Mesenteric fat pad (tissue), 1 donor: ENCODE measurements at places on chromosomes 3 and 15. TPM values are rescaled to one million over a fixed set of nuclear protein-coding genes. Genes with fewer than 3 reads are reported as not detected.

Gene GNAT1
- total RNA-seq, result not detected

Gene GOLGA6L7
- not detected for total RNA-seq

Gene LRRC31
- total RNA-seq, result not detected

Gene CFAP100
- not detected for total RNA-seq

Gene U2SURP
- total RNA-seq, result 68.2 TPM

Gene FGF12
- 4.5 TPM for total RNA-seq

Gene RAB6B
- 64.8 TPM for total RNA-seq

Gene CHAC1
- total RNA-seq, result 2.4 TPM

Gene CELF6
- 1.6 TPM for total RNA-seq

Gene CLDN16
- total RNA-seq, result not detected

Gene USP8
- total RNA-seq, result 62.1 TPM

Gene NMNAT3
- total RNA-seq, result 4.6 TPM

GRCh38 chr3:8490079-8490552, 11.5 kb upstream of the LMCD1 start:
- DNase-seq, result no peak

DNA sequence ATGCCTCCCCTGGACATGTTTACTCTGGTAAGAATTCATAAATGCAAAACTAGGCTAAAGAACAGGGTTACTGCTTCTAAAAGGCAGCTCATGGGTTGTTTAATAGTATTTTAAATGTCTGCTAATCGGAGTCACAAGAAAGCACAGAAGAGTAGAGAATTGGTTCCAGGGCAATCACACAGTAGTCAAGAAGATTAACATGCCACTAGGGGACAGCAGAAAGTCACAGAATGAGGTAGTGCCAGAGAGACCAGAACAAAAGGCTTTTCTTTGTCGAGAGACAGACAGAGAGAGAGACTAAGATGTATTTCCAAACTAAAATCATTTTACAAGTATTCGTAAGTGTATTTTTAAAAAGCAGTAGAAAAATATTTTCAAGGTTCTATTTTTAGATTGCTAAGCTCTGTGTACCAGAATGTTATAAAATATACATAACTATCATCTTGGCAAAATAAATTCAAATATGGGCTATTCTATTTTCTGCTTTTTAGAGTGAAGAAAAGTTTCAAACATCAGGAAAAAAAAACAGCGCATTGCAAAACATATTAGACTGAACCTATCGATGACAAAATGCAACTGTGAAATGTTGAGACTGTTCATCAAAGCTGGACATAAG, 78.3 kb upstream of the CDIN1 start:
- no peak for DNase-seq

DNA sequence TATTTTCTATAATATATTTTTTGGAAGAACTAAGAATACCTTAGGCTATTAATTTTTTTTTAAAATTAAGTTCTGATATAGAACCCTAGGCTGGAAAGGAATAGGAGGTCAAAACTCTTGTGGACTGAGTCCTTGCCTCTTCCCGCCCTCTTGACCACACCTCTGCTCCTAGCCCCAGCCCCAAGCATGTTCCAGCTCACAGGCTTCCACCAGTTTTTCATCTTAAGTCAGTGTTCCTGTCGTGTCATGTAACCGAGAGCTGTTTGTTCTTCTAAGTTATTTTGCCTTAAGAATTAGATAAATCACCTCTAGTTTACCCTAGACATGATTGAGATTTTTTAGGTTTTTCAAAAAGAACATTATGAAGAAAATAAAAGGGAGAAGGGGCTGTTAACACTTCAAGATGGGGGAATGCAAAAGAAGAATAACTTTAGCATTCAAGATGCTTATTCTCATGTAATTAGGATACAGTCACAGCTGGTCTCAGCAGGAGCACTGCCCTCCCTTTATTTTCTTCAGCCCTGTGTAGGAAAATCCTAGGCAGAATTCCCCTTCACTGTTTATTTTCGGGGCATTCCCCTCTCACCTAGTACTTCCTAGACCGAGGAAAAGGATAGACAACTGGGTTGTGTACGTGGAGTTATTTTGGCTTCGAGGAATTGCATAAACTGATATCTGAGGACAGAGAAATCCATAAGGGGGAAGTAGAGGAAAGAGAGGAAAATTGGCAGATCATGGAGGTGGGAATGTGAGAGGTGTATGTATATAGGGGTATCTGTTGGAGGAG, 110.2 kb downstream of the CMSS1 start:
- no peak for DNase-seq

DNA sequence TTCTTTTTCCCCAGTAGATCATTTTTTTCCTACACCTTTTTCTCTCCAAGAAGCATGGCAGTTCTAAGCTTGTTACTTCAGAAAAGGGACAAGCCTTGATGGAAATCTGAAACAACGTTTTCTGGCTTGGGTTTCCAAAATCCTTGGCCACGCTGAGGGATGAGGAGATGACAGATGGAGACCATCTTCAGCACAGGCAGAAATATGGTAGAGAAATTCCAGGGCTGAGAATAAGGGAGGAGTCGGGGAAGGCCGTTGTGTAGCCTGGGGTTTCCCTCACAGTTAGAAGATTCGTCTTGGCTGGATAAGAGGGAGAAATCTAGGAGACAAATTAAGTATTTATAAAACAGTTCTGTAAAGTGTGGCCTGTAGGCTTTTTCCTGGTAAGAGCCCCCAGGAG, 33.9 kb upstream of the STT3B start:
- no peak for DNase-seq

DNA sequence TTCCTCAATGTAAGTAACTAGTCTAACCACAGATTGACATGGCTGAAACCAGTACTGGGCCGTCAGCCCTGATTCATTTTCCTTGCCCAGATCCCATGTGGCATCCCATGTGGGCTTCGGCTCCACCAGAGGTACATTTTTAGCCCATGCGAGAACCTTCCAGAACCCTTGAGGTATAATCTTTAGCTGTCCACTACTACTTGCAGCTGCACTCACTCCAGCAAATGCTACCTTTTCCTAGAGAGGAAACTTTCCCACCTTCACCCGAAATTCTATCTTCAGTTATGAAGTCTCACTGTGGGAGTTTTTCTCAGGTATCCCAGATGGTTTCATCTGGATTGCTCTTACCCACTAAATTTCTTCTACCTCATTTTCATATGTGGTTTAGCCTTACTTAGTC, 907.2 kb downstream of the ROBO1 start:
- no peak for DNase-seq

DNA sequence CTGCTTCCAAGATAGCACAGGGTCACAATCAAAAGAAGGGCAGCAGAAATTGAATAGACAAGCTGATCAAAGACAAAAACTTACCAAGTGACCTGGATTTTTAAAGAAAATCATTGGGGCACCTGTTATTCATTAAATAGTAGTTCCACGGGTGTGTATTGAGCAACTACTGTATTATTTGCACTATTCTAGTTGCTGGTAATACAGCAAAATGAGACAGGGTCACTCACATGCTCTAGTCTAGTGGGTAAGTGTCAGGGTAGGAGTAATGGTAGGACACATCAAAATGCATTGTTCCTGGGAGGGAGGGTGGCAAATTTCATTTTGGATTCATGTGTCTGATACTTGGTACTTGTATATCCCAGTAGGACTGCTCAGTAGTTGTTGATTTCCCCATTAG, 127.9 kb downstream of the SQOR start:
- no peak for DNase-seq

DNA sequence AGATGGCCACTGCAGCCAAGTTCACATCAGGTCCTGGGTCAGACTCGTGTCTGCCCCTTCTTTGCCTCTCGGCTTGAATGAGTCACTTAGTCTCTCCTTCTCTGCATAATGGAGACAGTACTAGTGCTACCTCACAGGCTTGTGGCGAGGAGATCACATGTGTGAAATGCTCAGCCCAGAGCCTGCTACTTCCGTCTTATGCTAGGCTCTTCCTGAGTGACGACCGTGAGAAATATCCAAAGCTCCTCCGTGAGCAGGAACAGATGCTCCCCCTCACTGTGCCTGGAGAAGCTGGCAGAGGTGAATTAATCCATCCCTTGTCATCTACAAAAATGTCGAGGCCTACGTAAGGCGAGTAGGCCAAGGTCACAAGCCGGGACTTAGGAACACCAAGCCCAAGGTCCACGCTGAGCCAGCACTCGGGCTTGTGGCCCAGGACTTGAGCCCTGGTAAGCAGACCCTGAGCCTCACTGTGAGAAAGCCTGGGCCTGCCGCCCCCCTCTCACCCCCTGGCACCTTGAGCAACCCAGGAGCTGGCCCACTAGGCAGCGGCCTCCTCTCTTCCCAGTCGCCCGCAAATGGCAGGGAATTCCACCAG, 17.9 kb downstream of the PAK6 start:
- DNase-seq, result no peak

DNA sequence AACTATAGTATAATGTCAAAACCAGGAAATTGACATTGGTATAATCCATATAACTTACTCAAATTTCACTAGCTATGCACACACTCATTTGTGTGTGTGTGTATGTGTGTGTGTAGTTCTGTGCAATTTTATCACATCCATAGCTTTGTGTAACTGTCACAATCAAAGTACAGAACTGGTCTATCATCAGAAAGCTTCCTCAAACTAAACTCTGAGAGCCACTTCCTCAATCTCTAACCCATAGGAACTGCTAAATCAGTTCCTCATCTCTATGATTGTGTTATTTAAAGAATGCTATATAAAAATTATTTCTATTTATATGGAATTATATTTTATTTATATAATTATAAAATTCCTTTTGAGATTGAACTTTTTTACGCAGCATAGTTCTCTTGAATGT, 18.1 kb downstream of the LNP1 start:
- no peak for DNase-seq

DNA sequence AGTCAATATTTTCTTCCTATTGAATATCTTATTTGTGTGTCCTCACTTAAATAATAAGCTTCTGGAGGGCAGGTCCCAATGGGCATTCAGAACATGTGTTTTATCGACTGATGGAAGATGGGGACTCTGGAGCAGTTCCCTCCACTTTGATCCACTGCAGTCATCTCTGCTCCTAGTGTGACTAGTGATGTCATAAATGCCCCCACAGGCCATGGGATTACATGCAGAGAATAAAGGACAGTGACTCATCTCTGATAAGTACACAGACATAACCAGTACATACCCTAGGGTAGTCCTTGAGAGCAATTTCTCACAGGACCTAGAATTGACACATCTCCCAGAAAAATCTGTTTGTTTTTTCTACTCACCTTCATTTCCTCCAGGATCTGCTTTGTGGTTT, 49.4 kb upstream of the FMN1 start:
- no peak for DNase-seq

DNA sequence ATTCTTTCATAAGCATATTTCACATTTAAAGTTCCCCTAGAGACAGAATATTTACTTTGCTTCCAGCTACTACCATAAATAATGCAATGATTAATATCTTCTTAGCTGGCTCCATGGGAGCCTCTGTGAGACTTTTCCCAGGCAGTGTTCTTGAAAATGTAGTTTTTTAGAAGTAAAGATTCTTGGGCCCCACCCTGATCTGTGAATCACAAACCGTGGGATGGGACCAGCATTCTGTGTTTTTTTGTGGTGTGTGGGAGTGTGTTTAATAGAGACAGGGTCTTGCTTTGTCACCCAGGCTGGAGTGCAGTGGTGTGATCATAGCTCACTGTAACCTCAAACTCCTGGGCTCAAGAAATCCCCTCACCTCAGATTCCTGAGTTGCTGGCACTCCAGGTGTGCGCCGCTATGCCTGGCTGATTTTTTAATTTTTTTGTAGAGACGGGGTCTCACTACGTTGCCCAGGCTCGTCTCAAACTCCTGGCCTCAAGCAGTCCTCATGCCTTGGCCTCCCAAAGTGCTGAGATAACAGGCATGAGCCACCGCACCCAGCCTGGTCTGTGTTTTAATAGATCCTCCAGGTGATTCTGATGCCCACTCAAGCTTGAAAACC, 83.0 kb downstream of the KLHL25 start:
- no peak for DNase-seq

- no peak for DNase-seq
Observed at GRCh38 chr3:62249484-62249776, 123.9 kb downstream of the FEZF2 start.

GRCh38 chr15:59304807-59305206, 67.9 kb downstream of the MYO1E start:
- DNase-seq, result no peak

GRCh38 chr15:58463815-58464650, 32.2 kb downstream of the LIPC start:
- no peak for DNase-seq

- no peak for DNase-seq
Observed at GRCh38 chr3:84943379-84943778, 15.4 kb upstream of the CADM2 start.

DNA sequence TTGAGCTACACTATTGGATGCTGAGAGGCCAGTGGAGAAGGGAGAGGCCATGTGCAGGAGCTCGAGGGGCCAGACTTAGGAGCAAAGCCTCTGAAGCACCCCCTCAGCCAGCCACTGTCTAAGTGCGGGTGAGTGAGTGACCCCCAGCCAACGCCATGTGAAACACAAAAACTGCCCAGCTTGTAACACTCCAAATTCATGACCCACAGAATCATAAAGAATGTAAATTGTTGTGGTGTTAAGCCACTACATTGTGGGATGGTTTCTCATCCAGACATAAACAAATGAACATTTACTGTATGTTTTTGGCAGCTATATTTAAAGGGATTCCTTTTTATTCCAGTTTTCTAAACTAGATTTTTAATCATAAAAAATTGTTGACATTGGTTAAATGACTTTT, 27.2 kb upstream of the TMEM158 start:
- no peak for DNase-seq

DNA sequence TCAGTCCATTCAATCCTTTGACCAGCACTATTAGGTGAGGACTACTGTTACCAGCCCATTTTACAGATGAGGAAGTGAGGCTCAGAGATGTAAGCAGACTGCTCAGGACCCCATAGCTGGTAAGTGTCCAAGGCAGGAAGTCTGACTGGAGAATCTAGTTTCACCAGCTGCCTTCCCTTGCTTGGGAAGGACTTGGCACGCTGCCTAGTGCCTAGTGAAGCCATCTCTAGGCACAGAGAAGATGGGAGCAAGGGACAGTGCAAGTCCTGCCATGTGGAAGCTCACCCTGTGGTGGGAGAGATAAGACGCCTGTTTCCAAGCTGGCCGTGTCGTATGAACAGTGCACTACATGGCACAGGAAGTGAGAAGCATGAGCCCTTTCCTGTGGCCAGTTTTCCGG, 111.8 kb upstream of the TMC3 start:
- no peak for DNase-seq

DNA sequence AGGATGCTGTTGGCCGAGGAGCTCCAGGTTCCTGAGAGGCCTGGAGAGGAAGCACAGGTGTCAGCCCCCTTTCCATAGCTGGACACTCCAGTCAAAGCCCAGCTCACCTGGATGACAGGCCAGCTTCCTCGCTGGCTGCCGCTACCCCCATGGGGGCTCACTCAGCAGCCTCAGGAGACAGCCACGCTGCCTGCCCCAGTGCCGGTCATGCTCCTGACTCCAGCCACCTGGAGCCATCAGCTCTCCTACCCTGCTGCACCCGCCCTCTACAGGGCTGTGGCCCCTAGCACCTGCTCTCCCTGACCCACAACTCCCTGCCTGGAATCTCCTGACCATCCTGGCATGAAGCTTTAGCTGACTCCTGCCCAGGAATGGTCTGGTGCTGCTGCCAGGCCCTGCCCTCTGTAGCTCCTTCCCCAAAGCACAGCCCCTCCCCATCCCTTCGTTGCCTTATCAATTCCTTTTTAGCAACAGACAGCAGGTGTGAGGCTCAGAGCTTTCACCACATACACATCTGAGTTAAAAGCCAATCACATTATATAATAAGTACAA, 94.2 kb downstream of the NUP210 start:
- no peak for DNase-seq

GRCh38 chr3:120793601-120794000, 51.1 kb downstream of the GTF2E1 start:
- no peak for DNase-seq

- DNase-seq, result no peak
Observed at GRCh38 chr3:156449710-156450574, 105.0 kb downstream of the SSR3 start.
